A549 treated with ZK216348 at 1 μM for 4 hours (cell line): ENCODE measurements at places on chromosomes 3 and 15. TPM values are rescaled to one million over a fixed set of nuclear protein-coding genes. Genes with fewer than 3 reads are reported as not detected.

The CCR9 gene
- total RNA-seq: not detected in 5 replicates

The TNFAIP8L3 gene
- total RNA-seq: 13.1 to 22.4 TPM (median 16.4 TPM) in 5 replicates

The IL5RA gene
- not detected in 5 replicates for total RNA-seq

The CNTN3 gene
- total RNA-seq: not detected in 5 replicates

The SOX14 gene
- total RNA-seq: not detected in 5 replicates

The ITIH3 gene
- not detected in 5 replicates for total RNA-seq

The CACNA1D gene
- total RNA-seq: 0.58 to 1.1 TPM (median 0.62 TPM) in 5 replicates

The KBTBD12 gene
- total RNA-seq: not detected in 5 replicates

The GASK1A gene
- total RNA-seq: not detected in 5 replicates

The ATP13A5 gene
- total RNA-seq: not detected in 5 replicates

The RBP2 gene
- total RNA-seq: not detected in 5 replicates

The ABHD17C gene
- 29.0 to 39.9 TPM (median 35.0 TPM) in 5 replicates for total RNA-seq

The GOLGA8M gene
- not detected in 5 replicates for total RNA-seq

The TM6SF1 gene
- 0.11 to 0.13 TPM in 2 of 5 replicates, not detected in the others for total RNA-seq

The RAB6B gene
- total RNA-seq: 0.91 to 2.7 TPM (median 2.5 TPM) in 5 replicates

The ENTPD3 gene
- not detected in 5 replicates for total RNA-seq

The CPLX3 gene
- 0.07 TPM in 1 of 5 replicates, not detected in the others for total RNA-seq

The TMOD3 gene
- 38.3 to 72.4 TPM (median 63.4 TPM) in 5 replicates for total RNA-seq

The FRMD5 gene
- total RNA-seq: 2.4 to 5.9 TPM (median 2.7 TPM) in 5 replicates

The KLHL24 gene
- 5.8 to 9.7 TPM (median 7.2 TPM) in 5 replicates for total RNA-seq
